ENCODE measurements at places on chromosomes 3 and 15.

DNA sequence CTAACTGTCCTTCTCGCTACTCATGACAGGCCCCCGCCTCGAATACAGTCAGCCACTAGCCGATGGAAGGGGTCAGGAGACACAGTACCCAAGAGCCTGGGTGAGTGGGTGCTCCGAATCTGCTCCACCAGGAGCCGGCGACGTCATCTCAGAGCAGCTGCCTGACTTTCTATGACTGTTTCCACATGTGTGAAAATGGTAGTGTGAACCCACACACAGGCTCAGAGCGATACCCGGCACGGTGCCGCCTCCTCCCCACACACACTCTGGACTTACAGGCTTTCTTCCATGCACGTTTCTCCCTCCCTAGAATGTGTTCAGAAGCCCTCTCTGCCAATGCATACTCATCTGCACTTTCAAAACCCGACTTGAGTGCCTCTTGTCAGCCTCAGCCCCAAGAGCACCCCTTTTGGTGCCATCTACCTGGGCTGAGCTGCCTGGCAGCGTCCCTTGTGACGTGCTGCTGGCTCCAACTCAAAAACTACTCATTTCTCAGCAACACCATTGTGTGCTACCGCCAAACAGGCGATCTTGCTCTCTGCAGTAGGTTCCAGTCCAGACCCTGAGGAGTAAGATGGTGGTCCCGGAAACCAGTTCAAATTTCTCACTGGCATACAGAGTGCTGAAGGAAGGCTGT is 29.7 kb downstream of the VGLL4 start:
- no peak for DNase-seq

- DNase-seq: no peak
Measured at GRCh38 chr3:139933766-139934165, 1.2 kb upstream of the CLSTN2 start.

GRCh38 chr15:95664450-95664849 is 666.0 kb upstream of the NR2F2 start:
- DNase-seq: no peak

DNA sequence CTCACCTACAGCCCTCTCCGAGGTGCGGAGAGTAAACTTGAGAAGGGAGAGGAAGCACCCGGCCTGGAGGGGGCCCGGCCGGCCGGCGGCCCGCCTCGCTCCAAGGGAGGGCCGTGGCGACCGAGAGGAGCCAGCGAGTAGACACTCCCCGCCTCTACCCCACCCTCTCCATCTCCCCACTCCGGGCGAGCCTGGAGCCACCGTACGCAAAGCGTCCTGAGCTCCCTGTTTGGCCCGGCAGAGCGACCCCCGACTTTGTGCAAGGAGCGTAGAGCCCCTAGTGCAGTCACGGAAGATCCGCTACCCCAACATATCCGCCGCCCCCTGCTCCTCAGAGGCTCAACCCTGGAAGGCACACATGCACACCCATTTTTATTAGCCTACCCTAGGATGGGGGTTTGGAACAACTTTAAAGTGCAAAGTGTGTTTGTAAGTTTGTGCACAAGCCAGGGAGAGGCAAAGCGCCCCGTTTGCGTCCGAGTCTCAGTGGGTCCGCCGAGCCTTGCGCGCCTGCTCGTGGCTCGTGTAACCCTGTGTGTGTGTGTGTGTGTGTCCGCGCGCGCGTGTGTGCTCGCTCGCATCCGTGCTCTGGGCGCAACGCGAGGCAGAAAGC is 508 bp upstream of the SMAD6 start:
- peak; percentile 55 for DNase-seq

- no peak for DNase-seq
Measured at GRCh38 chr3:101680466-101680865, 3.5 kb upstream of the ZBTB11 start.

- no peak for DNase-seq
Measured at GRCh38 chr3:177992993-177993970, 543.0 kb upstream of the KCNMB2 start.

DNA sequence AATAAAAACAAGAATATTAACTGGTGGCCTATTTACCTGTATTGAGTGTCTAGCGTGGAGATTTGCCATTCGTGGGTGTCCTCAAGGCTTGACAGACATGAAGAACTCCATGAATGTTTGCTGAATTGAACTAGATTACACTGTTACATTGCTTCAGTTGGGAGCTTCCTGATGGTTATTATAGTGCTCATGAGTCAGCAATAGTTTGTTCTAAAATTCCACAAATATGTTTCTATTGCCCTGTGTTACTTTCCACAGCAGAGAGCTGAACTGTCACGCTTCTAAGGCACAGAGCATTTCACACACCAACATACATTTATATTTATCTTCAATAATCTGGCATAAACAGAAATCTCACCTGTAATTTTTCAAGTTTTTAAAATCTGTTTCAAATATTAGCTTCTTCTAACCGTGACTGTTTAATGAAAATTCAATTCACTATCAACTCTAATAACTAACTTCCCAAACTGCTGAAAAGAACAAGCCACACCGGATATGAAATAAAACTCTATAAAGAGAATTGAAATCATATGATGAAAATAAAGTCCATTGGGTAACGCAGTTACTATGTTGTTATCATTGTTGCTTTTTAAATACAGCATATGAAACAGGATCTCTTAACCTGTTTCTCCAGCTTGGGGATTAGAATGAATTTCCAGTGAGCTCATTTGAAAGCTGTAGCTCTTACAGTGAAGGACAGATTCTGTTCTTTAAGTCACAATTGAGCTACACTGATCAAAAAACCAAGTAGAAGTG is 61.2 kb upstream of the MCF2L2 start:
- no peak for DNase-seq

DNA sequence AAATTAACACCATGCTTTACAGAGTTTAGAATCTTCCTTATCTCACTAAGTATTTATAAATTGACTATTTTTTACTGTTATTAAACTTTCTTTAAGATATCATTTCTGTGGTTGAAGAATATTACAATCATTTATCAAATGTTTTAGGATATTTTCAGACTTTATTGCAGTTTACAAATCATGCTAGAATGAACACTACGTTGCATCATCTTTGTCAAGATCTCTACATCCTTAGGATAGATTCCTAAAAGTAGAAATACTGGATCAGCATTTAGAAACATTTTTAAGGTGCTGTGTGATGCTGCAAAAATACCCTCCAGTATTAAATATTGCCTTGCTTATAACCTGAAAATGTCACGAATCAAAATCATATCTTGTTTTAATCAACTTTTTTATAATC is 2.5 kb upstream of the PLD1 start:
- no peak for DNase-seq

GRCh38 chr3:143849854-143850549 is 1.7 kb upstream of the SLC9A9 start:
- no peak for DNase-seq

DNA sequence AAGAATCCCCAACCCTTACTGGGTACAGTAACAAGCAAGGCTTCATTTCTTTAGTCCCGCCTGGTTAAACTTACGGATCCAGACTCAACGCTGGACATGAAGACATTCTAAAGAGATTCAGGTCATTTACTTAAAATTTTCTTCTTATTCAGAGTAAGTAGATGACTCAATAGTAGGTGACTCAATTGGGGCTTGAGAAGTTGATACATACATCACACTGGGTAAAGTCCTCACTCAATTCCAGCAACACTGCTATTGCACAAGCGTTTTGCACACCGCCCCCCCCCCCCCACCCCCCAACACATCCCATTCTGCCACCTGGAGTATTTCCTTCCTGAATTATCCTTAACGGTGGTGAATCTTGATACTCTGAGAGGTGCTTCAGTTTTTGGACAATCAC is 610.0 kb downstream of the FOXP1 start:
- DNase-seq: no peak
